IMR-90 (cell line): ENCODE measurements at places on chromosomes 2 and 18. TPM values are rescaled to one million over a fixed set of nuclear protein-coding genes. Genes with fewer than 3 reads are reported as not detected.

DNA sequence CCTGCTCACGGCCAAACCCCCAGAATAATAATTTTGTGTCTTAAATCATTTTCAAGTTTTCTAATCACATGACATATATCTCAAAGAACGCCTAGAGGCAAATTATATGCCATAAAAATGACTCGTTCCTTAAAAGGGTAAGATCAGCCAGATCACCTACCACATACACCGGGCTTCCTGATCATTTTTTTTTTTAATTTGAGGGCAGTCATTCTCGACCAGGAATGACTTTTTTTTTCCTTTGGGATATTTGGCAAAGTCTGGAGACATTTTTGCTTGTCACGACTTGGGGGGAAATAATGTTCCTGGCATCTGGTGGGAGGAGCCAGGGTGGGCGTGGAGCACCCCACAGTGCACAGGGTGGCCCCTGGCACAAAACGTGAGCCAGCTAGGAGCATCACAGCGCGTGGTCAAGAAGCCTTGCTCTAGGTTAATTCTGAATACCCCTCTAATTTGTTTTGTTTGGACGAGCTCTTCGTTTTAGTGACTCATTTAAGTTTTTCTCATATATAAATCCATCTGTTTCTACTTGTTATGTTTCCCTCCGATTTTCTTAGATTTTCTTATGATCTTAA lies 94.9 kb downstream of the TWIST2 start:
- DNase-seq, result peak; percentile 64

DNA sequence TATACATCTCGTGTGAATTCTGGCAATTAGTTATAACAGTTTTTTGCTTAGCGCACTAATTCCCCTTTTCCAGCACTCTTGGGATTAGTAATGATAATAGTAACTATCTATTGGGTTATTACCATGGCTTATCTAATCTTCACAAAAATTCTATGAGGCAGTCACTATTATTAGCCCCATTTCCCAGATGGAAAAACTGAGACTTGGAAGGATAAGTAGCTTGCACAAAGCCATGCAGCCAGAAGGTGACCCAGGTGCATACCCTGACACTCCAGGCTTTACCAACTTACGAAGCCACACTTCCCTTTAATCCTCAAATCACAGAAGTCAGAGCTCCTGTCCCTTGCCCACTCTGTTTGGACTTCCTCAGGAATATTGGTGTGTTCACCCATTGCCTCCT lies 156.8 kb downstream of the CYP26B1 start:
- DNase-seq, result no peak

- DNase-seq, result no peak
Observed at GRCh38 chr2:85698184-85698879, 4.2 kb downstream of the GNLY start.

GRCh38 chr2:149894760-149895159 lies 307.2 kb upstream of the MMADHC start:
- peak; percentile 47 for DNase-seq

DNA sequence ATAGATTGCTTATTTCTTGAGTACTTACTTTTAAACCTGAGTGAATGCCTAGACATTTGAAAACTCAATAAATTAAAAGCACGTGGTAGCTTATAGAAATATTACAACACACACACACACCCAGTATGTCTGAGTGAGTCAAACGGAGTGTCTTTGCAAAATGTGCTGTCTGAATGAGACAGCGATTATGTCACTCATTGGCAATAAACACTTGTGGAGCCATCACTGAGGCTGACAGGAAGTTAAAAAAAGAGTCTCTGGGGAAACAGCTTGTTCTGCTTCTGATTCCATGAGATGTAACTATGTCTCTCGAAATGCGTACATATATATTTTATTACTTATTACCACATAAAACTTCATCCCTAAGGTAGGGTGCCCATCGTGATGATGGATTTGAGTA lies 22.3 kb upstream of the VPS4B start:
- peak; percentile 72 for DNase-seq

DNA sequence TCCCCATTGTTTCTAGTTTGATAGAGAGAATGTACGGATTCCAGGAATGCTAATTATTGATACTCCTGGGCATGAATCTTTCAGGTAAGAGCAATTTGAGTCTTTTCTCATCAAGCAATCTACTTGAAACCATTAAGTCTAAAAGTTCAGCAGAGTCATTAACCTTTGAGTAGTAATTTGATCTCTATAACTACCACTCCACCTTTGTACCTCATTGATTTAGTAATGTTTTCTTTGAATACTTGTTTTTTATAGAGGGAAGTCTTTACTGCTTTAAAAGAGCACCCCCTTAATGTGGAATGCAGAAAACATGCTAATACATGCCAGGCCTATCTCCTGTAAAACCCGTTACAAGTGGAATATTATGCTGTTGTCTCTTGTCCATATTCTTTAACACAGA lies 45.0 kb downstream of the EIF5B start:
- no peak for DNase-seq

- no peak for DNase-seq
Observed at GRCh38 chr18:34651586-34652369, 58.3 kb upstream of the DTNA start.

- no peak for DNase-seq
Observed at GRCh38 chr2:21263622-21264021, 139.9 kb downstream of the TDRD15 start.

DNA sequence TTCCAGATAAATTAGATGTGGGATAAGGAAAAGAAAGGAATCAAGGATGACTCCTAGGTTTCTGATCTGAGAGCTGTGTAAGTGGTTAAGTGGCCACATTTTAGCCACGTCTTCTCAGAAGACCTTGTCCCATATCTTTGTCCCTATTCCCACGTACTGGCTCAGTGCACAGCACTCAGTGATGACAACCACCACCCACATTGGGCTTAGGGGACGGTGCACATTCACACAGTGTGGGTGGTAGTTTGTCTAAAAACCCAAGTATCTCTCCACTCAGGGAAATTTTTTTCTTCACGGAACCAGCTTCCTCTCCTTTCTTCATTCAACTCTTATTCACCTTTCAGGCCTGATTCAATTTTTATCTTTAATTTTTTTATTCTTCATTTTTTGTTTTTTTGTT lies 30.6 kb upstream of the GCC2 start:
- no peak for DNase-seq

- DNase-seq, result no peak
Observed at GRCh38 chr2:96870626-96871255, 861 bp upstream of the SEMA4C start.

DNA sequence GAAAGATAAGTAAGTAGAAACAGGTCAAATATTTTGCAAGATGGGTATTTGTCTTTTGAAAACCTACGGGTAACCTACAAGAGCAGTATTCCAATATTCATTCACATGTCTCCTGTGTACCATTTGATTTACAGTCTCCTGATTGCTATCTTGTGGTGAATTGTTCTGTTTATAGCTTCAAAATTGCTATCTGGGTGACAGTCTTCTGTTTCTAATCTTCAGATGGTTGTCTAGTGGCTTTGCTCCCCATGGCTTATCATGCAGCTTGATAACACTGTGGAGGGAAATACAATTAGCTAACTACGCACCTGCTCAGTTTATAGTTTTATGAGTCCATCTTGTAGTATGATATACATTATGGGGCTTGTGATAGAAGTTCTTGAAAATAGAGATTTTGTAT lies 816.8 kb downstream of the CPS1 start:
- DNase-seq, result no peak

The IRS1 gene
- total RNA-seq, result 21.1 and 29.4 TPM in 2 replicates

The FNDC4 gene
- total RNA-seq, result 7.3 and 7.5 TPM in 2 replicates

The RSAD2 gene
- total RNA-seq, result not detected in 2 replicates

The CD302 gene
- total RNA-seq, result 3.8 and 6.1 TPM in 2 replicates
